ENCODE measurements at places on chromosomes 5 and 9.

- DNase-seq: no peak
These were observed 564.4 kb downstream of the SEMA5A start for GRCh38 chr5:8981496-8981895.

- DNase-seq: no peak
These were observed 5.9 kb downstream of the DPYSL3 start for GRCh38 chr5:147504011-147504410.

- DNase-seq: no peak
These were observed 84.7 kb downstream of the NR3C1 start for GRCh38 chr5:143318833-143319232.

DNA sequence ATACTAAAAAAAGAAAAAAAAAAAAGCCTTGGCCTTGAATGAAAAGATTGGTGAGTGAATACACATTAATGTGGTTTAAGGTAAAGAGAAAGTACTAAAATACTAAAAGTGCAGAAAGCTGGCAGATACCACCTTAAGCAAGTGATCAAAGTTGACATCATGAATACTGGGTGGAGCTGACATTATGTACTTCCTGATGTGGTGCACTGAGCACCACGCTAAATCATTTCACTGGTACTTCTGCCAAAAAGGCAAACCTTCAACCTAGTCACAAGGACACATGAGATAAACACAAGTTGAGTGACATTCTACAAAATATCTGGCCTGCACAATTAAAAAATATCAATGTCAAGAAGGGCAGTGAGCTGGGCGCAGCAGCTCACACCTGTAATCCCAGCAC, 33.8 kb upstream of the PANK3 start:
- no peak for DNase-seq

DNA sequence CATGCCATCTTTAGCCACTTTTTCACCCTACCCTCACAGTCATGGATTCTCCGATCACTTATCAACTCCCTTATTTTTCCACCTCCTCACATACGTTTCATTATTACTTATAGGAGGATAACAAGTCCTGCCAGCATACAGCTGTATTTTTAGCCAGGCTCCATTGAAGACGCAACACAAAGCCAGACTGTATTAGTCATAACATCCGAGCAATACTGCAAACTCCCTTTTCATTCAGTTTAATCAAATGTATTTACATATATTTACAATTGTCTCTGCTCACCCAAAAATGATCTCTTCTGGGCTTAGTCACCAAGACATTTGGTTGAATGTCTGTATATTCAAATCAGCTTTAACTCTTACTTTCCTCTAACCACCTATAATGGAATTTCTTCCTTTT, 126.4 kb upstream of the PRLR start:
- no peak for DNase-seq

- no peak for DNase-seq
These were observed 27.8 kb downstream of the MAT2B start for GRCh38 chr5:163533223-163533622.

Data from LNCaP clone FGC (cell line).